ENCODE measurements at places on chromosomes 7 and 10.

DNA sequence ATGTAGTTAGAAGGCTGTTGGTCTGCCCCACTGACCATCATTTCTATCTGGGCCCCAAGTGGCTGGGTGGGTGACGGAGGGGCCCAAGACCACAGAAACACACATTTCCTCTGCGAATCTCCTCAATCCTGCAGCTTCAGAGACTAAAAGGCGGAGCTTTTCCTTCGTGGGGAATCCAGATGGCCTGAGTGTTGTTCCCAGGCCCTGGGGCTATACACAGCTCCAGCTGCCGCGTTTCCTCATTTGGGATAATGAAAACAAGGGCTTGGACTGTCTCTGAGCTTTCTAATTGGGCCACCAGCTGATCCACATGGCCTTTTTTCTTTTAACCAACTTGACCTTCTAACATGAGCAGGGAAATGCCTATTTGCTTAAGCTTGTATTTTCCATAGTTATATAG lies 339.9 kb downstream of the CXCL12 start:
- no peak for DNase-seq

GRCh38 chr10:37860494-37861190 lies 3.2 kb upstream of the ZNF248 start:
- no peak for DNase-seq

DNA sequence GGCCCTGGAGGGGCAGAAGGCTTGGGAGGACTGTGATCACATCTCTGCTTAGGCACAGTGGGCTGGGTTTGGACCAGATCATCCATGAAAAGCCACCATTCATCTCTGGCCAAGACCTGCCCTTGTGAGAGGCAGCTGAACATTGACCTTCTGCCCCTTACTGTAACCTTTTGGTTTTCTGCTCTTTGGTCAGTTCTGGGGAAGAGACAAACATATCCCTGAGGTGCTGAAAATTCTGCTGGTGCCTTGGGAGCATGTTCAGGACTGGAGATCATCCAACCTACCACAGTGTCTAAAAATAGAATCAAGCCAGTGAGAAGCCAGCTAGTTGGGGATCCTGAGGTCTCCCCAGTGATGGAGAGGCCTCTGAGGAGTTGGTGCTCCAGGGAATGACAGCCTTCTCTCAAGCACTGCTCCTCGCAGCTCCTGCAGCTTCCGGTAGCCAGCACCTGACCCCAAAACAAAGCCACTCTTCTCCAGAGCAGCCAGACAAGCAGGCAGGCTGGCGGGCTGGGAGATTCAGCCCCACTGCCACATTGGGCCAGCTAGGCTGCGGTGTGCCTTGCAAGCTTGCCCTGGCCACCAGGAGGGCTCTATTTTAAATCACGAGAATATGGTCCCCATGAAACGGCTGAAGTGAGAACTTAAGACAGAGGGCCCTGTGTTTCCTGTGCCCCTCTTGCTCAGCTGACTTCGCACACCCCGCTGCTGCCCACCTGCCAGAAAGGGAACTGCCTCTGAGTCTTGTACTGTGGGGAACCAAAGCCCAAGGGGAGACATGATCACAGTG lies 37.8 kb upstream of the UBE2H start:
- no peak for DNase-seq

- DNase-seq = no peak
Measured at GRCh38 chr10:100045592-100045991, 35.8 kb upstream of the DNMBP start.

- DNase-seq = no peak
Measured at GRCh38 chr10:84008878-84009277, 130.4 kb upstream of the GHITM start.

GRCh38 chr7:149867762-149868622 lies 5.8 kb upstream of the ATP6V0E2 start:
- no peak for DNase-seq

DNA sequence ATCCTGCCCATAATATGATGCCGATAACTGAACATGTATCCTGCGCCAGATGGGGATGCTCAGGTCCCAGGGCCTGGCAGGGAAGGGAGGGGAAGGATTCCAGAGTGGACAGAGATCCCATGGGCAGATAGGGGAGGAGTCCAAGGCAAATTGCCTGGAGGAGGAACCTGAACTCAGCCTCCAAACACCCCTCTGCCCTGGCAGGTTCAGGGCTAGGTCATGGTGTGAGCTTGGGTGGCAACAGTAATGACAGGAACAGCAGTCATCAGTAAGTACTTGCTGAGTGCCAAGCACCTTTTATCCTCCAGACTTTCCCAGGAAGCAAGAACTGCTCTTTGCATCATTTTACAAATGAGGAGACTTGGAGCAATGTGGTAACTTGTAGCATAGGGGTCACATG lies 3.8 kb upstream of the PALD1 start:
- DNase-seq = no peak

DNA sequence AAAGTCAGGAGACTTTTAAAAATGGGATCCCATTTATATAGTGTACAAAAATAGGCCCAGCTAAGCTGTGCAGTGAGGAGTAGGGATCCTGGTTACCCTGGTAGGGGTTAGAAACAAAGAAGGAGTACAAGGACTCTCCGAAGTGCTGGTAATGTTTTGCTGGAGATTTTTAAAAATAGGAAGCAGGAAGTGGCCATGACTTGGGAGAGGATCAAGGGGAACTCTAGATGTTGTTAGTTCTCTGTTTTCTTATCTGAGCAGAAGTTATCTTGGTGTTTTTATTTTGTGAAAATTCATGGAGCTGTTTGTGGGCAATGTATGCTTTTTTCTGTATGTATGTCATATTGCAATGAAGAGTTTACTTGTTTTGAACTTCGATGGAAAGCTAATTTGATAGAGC lies 373.9 kb downstream of the SFMBT2 start:
- no peak for DNase-seq

DNA sequence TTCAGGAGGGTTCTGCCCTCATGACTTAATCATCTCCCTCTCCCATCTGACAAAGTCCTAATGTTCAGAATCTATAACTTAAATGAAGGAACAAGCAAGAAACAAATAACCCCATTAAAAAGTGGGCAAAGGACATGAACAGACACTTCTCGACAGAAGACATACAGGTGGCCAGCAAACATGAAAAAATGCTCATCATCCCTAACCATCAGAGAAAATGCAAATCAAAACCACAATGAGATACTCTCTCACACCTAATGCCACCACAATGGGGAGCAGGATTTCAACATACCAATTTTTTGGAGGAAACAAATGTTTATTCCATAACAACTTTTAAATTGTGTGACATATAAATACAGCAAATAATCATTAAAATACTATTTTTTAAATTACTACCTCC lies 3.0 kb upstream of the HTR7 start:
- DNase-seq = no peak

- no peak for DNase-seq
Measured at GRCh38 chr10:27774831-27775230, 29.2 kb upstream of the MKX start.

GRCh38 chr10:3391657-3392056 lies 219.1 kb upstream of the PITRM1 start:
- no peak for DNase-seq

GRCh38 chr10:132207536-132208461 lies 21.1 kb downstream of the DPYSL4 start:
- no peak for DNase-seq

GRCh38 chr10:124547647-124548168 lies 86.1 kb downstream of the LHPP start:
- DNase-seq = no peak

DNA sequence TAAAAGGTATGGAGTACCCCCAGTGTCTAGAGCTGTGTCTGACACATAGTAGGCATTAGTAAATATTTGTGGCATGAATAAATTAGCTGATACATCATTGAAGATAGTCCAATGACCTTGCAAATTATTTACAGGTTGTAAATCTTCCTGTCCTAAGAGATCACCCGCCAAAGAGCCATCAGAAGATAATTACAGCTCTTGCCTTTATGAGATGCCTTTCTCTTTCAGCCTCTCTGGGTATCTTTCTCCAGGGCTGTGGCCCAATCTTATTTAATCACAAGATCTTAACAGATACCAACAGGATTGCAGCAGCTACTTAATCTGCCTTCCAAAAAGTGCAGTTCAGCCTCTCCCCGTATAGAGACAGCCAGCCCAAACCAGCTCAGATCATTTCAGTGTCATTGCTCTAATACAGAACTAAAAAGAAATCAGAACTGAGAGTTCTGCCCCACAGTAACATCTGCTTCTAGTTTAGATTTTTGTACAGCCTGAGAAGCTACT lies 41.5 kb downstream of the MYOF start:
- DNase-seq = no peak

- DNase-seq = no peak
Measured at GRCh38 chr7:49001610-49002033, 77.3 kb downstream of the CDC14C start.

DNA sequence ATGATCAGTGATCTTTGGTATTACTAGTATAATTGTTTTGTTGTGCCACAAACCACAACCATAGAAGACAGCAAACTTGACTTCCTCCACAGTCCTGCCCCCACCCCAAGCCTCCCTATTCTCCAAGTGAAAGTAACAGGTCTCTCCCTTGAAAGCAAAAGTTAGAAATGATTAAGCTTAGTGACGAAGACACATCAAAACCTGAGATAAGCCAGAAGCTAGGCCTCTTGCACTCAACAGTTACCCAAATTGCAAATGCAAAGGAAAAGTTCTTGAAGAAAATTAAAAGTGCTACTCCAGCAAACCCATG lies 7.5 kb downstream of the SAR1A start:
- no peak for DNase-seq

DNA sequence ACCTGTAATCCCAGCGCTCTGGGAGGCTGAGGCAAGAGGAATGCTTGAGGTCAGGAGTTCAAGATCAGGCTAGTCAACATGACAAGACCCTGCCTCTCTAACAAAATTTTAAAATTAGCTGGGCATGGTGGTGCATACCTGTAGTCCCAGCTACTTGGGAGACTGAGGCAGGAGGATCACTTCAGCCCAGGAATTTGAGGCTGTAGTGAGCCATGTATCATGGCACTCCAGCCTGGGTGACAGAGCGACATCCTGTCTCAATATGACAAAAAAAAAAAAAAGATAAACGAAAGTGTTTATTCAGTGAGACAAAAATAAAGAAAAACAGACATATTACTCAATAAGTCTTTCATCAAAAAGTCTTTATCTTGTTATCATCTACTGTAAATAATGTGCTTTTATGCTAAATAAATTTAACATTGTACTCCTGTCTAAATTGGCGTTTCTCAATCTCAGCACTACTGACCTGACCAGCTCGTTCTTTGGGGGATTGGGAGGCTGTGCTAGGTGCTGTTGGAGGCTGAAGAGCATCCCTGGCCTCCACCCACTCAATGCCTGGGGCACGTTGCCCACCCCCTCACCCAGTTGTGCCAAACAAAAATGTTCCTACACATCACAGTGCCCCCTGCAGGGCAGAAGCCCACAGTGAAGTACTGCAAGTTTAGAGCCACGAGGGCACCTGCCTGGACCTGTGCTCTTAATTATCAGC lies 57.7 kb downstream of the NCAPG2 start:
- no peak for DNase-seq

DNA sequence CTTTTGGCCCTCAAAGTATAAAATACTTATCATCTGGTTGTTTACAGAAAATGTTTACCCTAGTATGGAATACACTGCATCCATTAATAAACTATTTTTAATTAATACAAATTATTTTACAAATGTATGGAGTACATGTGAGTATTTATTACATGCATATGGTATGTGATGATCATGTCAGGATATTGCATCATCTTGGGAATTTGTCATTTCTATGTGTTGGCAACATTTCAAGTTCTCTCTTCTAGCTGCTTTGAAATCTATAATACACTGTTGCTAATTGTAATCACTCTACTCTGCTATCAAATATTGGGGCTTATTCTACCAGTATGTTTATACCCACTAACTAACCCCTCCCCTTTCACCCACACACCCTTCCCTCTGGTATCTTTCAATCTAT lies 103.9 kb upstream of the THSD7A start:
- DNase-seq = no peak

GRCh38 chr10:79093658-79094411 lies 25.1 kb downstream of the ZMIZ1 start:
- DNase-seq = no peak

DNA sequence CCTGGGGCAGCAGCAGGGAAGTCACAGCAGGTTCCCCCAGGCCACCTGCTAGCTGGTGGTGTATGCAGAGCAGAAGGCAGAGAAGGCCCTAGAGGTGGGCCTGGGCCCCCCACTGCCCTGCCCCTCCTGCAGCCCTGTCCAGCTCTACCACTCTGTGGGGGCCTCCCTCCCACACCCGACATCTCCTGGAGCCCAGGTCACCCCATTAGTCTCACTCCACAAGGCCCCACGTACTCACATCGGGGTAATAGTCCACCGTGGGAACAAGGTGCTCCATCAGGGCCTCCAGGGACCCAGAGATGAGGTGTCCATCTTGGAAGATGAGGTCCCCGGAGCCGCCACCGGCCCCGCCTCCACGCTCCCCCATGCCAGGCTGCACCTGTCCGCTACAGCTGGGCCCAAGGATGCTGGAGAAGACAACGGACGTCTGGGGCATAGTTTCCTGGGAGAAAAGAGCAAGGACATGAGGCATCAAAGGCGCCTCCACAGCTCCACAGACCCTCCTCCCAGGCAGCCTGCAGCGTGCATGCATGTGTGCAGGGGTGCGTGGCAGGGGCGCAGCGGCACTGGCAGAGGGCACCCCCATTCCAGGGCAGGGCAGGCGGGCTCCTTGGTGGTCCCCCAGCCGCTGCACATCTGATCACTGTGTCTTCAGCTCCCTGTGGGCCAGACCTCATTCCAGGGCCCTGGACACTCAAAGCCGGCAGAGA lies 61.0 kb downstream of the RASGEF1A start:
- DNase-seq = no peak

- DNase-seq = no peak
Measured at GRCh38 chr7:1689311-1689710, 19.2 kb downstream of the ELFN1 start.

DNA sequence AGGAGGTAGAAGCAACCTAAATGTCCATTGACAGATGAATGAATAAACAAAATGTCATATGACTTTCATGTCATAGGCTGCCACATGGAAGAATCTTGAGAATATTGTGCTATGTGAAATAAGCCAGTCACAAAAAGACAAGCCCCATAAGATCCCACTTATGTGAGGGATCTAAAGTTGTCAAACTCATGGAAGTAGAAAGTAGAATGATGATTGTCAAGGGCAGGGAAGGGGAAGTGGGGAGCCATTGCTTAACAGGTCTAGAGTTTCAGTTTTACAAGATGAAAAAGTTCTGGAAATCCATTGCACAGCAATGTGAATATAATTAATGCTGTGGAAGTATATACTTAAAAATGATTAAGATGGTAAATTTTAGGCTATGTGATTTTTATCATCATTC lies 229.3 kb upstream of the KMT2E start:
- DNase-seq = no peak

- no peak for DNase-seq
Measured at GRCh38 chr10:133087679-133088178, at the start of gene ADGRA1. TSS of gene ADGRA1 (plus strand) at chr10:133087924. CDS start at chr10:133088910, 986 bp downstream.

DNA sequence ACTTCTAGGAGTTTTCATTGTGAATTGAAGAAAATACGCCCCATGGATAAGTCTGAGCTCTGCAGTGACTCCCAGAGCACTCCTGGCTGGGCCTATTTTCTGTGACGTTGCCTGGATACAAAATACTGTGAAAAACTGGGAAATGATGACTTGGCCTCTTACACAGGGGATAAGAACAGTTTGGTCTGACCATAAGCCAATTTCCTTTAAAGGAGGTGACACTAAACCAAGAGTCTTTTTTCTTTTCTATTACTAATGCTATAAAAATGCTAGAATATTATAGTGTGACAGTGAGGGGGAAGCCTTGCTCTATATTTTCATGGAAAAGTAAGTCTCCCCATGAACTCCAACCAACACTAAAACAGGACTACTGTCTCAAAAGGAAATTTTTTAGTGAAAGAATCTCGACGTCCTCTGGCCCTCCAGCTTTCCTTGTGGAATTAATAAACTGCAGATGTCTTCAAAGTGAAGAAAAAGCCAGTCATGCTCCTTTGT lies 45.5 kb downstream of the MYOF start:
- no peak for DNase-seq
